ENCODE measurements at places on chromosomes 3 and 15.

- no peak for DNase-seq
Measured at GRCh38 chr3:17747890-17748247, 5.4 kb upstream of the TBC1D5 start.

GRCh38 chr3:123071146-123071545 lies 4.3 kb downstream of the PDIA5 start:
- DNase-seq: no peak

DNA sequence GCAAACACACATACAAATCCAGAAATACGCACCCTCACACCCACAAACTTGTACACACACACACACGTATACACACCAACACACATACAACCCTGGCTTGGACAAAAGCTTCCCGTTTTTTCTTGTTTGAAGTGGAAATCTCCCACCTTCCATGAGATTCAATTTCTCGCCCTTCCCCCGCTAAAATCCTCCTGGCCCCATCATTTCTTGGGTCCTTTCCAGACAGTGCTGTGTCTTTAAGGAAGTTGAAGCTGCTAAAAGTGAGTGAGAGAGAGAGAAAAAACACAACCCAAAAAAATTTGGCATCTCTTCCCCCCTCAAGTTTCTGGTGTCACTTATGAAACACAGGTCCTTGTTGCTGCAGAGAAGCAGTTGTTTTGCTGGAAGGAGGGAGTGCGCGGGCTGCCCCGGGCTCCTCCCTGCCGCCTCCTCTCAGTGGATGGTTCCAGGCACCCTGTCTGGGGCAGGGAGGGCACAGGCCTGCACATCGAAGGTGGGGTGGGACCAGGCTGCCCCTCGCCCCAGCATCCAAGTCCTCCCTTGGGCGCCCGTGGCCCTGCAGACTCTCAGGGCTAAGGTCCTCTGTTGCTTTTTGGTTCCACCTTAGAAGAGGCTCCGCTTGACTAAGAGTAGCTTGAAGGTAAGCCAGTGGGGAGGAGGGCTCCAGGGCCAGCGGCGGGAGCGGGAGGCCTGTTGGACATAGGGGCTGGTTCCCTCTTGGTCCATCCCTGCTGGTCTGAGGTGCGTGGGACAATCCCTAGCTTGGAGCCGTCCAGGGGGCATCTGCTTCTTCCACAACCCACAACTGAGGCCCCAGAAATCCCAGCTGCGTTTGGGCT lies at the start of gene ISLR:
Gene ISLR (plus strand): TSS at position 331 of the 839 bp plus-strand sequence. CDS start 1,149 bp downstream, outside the sequence.
- no peak for DNase-seq

GRCh38 chr3:54853573-54854404 lies 74.1 kb downstream of the LRTM1 start:
- peak; percentile 14 for DNase-seq

DNA sequence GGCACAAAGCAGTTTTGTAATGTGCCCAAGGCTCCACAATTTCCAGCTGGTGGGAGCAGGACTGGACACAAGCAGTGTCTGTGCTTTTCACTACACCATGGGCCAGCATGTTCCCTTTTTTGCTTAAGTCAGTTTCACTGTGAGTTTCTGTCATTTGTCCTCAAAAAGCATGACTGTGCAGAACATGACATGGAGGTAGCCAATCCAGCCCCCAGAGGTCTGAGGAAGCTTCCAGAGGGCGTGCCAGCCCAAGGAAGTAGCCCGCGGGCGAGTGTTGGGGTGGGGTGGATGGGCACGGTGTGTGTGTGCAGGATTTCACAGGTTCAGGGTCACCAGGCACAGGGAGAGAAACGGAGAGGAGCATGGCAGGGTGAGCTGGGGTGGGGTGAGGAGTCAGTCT lies 8.0 kb upstream of the EEFSEC start:
- no peak for DNase-seq

GRCh38 chr3:58026598-58026997 lies 18.4 kb downstream of the FLNB start:
- DNase-seq: no peak

- no peak for DNase-seq
Measured at GRCh38 chr15:86399041-86399954, 319.6 kb downstream of the AGBL1 start.

GRCh38 chr15:39285663-39286062 lies 295.2 kb upstream of the THBS1 start:
- DNase-seq: no peak

- DNase-seq: no peak
Measured at GRCh38 chr15:69275074-69275670, 23.5 kb upstream of the PAQR5 start.

DNA sequence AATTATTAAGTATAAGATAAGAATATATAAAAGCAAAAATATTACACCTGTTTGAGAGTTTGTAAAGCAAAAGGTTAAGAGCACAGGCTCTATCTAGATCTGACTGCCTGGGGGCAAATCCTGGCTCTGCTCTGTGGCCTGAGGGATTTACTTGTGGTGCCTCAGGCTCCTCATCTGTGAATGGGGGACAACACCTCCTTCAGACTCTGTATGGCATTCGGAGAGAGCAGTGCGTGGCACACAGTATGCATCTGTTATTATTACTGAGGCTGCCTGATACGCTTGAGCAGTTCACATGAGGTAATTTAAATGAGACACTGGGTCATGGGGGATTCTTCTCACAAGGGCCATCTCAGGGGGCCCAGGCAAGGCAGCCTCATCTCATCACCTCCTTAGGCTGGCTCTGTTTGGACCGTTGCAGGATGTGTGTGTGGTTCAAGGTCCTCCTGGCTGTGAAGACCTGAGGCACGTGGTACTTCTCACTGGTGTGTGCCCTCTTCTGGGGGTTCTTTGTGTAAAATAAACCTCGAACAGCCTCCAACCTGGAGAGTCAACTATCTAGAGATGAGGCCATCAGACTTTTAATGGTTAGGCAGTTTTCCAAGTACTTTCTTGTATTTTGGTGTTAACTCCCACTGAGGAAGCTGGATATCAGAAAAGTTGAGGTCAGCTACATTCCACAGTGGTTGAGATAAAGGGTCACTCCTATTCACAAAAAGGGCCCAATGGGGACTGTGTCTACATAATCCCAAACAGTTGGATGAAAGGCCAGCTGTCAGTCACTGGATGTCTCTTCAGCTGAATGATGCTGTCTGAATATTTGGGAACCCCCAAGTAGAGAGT lies 9.0 kb downstream of the GNB5 start:
- no peak for DNase-seq

DNA sequence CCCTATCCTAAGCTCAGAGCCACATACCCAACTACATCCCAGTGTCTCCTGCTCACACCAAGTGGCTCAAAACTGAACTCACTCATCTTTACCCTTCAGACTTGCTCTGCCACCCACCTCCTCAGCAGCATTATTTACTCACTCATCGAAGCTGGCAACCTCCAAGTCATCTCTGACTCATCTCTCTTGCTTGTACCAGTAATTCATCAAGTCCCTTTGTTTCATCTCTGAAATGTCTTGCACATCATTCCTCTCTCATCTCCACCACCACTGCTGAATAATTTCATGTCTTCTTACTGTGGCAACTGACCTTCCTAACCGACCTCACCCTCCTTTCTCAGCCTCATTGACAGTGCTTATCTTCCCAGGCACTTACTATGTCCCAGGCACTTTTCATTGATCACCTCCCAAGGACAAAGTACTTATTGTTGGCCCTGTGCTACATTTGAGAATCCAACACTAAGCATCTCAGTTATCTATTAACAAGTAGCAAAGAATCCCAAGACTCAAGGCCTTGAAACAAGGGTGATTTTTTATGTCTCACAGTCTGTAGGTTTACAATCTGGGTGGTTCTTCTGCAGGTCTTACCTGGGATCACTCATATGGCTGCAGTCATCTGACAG lies 82.0 kb downstream of the MRPL46 start:
- DNase-seq: no peak

DNA sequence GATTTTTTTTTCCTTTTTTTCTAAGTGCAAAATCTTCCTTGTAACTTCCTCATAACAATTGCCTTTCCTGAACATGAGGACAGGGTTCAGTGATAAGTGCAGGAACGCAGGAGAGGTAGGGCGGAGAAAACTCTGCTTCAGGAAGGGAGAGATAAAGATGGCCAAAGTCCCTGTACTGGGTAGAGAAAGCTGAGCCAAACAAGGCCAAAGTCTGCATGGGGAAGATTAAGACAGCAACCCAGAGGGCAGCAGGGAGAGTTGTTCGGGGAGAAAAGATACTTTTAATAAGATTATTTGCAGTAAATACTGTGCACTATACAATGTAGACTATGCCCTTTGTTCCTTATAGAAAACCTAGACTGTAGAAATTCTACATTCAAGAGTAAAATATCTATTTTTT lies 55.4 kb upstream of the LRRFIP2 start:
- DNase-seq: no peak

- DNase-seq: no peak
Measured at GRCh38 chr3:53166206-53166605, 5.2 kb downstream of the PRKCD start.

GRCh38 chr15:83477808-83478537 lies 30.8 kb downstream of the SH3GL3 start:
- DNase-seq: no peak

- no peak for DNase-seq
Measured at GRCh38 chr3:123301331-123302184, 99.8 kb downstream of the SEC22A start.

DNA sequence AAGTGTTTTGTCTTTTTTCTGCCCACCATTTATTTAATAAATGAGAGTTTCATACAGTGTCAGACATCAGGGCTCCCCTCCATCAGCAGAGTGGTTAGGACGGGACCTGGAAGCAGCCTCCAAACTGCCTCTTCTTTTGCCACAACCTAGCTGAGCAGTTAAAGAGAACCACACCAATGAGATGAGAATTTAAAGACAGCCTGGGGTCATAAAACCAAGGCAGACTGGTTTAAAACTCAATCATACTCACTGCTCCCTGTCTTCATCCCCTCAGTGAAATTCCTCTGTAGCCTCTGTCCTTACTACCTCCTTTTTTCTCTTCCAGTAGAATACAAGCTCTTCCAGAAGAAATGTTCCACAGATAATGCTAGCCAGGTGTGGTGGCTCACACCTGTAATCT lies 78.7 kb downstream of the WWTR1 start:
- no peak for DNase-seq

DNA sequence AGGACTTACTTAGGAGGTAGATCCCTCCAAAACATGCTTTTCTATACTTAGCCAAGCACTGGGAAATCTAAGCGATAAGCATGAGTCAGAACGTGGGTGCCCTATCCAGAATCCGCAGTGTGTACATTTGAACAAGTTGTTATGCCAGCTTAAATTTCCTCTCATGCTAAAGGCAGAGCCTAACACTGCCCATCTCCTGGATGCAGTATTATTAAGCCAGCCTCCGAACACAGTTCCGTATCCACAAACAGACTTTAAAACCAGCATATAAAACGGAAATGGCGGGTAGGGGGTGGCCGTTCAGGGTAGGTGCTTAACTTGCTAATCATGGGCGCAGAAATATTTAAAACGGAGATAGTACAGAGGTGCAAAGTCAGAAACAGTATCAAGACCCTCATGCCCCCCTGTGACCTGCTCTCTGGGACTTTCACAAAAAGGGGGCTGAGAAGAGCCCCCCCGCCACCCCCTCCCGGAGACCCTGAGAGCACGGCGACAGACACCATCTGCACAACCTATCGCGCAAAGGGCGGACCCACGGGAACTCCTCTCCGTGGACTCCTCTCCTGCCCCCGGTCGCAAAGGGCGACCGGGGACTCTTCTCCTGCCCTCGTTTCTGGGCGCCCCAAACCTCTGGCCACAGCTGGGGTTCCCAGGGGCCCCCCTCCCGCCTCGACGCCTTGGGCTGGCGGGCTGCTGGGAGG lies 889 bp upstream of the LRRIQ4 start:
- DNase-seq: no peak

DNA sequence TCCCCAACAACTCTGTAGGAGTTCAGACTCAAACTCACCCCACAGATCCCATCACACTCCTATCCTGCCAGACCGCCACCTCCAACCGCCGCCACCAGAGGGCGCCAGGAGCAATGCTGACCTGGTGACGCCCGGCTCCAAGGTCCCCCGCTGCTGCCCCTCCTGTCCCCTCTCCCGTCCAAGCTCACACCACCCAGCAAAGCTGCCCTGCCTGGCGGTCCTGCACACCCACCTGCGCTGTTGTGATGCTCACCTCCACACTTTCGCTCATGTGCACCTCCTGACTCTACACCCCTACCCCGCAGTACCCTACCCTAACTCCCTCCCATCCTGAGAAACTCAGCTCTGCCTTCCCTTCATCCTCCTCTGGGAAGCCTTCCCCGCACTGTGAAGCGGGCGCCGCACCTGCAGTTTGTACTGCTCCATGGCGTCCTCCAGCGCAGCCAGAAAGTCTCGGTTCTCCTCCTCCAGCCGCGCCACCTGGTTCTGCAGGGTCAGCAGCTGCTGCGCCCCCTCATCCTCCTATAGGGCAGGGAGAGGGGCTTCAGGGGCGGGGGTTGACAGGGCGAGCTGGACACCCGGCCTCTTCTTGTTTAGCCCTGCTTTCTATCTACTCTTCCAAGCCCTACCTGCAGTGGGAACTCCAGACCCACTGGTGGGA lies 7.9 kb downstream of the KIF7 start:
- no peak for DNase-seq

GRCh38 chr3:69178082-69178481 lies 55.7 kb upstream of the LMOD3 start:
- DNase-seq: no peak

GRCh38 chr3:141540531-141540930 lies 53.7 kb downstream of the RASA2 start:
- no peak for DNase-seq

DNA sequence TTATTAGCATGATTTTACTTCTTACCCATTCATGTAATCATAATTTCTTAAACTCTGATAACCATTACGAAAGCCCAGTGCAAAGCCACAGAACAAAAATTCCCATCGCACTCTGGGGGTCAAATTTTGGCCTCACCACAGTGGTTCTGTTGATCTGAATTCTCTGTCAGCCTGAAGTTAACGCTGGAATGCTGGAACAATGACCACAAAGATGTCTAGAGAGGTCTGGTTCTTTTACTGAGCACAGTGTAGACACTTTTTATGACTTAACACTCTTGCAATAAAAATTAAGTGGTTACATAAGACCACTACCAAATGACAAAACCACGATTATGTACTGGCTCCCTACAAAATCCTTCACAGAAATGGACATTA lies 94.7 kb downstream of the PDZRN3 start:
- no peak for DNase-seq

DNA sequence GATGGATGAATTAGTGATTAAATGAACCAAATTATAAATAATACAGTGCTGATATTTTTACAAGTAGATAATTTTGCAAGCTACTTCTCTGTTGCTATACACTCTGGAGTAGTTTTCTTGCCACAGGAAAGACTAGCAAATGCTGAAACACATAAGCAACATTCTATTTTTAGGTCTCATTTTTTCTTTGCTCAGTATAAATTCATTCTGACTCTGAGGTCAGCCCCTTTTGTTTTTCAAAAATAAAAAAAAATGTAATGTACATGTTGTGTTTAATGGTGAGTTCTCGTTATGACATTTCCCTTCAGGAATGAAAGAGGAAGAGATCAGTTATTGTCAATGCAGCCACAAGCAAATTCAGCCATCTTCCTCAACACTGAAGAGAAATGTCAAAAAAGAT lies 24.9 kb downstream of the GJD2 start:
- no peak for DNase-seq
